ENCODE measurements at places on chromosomes 1 and 21.

- no peak for DNase-seq
Measured at GRCh38 chr1:29966526-29967045, 730.3 kb downstream of the PTPRU start.

DNA sequence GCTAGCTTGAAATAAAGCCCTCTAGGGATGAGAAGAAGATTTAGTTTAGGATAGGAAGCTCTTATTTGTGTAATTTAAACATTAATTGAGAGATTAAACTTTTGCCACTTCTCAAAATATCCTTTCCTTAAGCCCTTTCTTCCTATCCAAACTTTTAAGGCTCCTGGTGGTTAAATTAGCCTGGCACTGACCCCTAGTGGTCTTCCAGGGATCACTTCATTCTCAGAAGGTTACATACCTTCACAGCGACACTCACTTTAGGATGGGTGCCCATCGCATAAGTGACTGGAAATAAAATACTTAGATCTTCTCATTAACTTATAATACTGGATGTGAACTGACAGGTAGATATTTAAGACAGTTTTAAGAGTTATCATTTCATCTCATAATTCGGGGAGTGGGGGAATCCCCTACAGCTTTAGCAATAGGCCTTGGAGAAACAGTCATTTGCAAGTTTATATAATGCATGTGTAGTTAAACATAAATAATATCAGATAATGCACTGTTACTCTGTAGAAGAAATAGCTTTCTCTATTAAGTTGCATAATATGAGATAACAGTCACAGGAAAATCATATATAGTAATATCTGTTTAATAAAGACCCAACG lies 7.4 kb downstream of the LHX9 start:
- DNase-seq = no peak

DNA sequence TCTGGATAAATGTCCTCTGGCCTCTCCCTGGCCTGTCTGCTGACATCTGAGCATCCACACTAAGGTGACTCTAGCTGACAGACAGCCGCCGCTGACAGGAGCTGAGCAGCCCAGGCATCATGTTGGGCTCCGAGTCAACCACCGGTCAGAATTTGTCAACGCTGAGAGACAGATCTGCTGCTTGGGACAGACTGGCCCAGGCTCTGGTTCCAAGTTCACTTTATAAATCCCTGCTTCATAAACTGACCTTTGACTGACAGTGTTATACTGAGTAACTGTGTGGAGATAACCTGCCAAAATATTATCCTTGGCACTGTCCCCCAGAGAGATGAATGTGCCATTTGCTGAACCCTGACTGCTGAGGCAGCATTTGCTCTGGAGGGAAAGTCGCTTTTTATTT lies 616.7 kb downstream of the NPHP4 start:
- peak; percentile 39 for DNase-seq

DNA sequence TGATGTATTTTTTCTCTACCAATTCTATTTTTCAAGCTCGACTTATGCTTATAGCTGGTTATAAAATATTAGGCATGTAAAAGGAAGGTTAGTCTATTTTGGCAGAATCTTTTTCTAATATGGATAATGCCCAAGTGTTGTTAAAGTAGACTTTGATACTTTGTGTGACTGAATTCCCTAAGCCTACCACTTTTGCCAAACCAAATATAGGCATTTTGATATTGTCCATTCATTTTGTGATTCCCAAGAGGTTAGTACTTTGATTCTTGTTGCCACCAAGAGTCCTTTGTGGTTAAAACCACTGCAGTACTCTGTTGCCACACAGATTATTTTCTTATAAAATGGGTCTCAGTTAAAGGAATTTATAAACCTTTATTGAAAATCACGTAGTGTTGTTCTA lies 4.2 kb downstream of the WDR3 start:
- no peak for DNase-seq

- no peak for DNase-seq
Measured at GRCh38 chr1:39110325-39110851, 84.2 kb downstream of the NDUFS5 start.

DNA sequence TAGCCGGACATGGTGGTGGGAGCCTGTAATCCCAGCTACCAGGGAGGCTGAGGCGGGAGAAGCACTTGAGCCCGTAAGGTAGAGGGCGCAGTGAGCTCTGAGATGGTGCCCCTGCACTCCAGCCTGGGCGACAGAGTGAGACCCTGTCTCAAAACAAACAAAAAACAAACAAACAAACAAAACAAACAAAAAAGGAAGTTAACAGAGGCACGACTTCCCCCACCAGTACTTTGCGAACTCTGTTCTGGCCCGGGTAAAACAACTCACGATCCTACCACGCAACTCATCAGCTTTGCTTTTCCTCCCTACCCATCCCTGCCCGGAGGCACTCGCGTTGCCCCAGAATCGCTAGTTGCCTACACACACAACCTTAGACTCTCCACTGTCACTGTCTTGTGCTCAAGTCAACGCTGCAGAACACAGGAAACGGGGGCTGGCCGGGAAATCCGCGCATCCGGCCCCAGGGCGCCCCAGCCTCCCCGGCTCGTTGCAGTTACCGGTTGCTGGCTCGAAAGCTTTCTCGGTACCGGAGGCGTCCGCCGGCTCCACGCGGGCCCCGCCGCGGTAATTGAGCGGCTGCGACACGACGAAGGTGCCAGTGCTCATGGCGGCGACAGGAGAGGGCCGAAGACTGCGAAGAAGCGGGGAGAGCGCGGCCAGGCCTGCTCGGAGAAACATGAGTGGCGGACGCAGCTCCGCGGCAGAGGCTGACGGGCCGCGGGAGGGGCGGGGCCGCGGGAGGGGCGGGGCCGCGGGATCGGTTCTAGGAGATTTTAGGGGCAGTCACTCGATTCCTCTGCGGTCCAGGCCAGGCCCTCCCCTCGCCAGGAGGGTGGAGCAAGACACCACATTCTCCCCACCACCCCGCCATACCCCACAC lies at the start of gene ALDH9A1:
Gene ALDH9A1 (minus strand): TSS at position 682 of the 880 bp plus-strand sequence. CDS start 4 bp downstream, at position 678.
- DNase-seq = peak; percentile 95

Measured in sigmoid colon (tissue), 7 donors.